ENCODE measurements at places on chromosomes 12 and 14. TPM values are rescaled to one million over a fixed set of nuclear protein-coding genes. Genes with fewer than 3 reads are reported as not detected.

DBX2 gene
- not detected for total RNA-seq

KRT74 gene
- not detected for total RNA-seq

AVPR1A gene
- total RNA-seq = not detected

SYCP3 gene
- not detected for total RNA-seq

B4GALNT1 gene
- 66.6 TPM for total RNA-seq

TRMT61A gene
- 14.4 TPM for total RNA-seq

WNT1 gene
- not detected for total RNA-seq

SLC17A8 gene
- not detected for total RNA-seq

TMEM63C gene
- total RNA-seq = 0.57 TPM

A2ML1 gene
- total RNA-seq = not detected

ABCB9 gene
- 4.8 TPM for total RNA-seq

KCNC2 gene
- total RNA-seq = not detected

GRCh38 chr12:116689979-116690744 is 47.7 kb downstream of the SPRING1 start:
- no peak for DNase-seq

- DNase-seq = no peak
Measured at GRCh38 chr12:1937481-1938224, 19.2 kb upstream of the CACNA2D4 start.

- DNase-seq = no peak
Measured at GRCh38 chr12:131135786-131136538, 182.3 kb downstream of the ADGRD1 start.

DNA sequence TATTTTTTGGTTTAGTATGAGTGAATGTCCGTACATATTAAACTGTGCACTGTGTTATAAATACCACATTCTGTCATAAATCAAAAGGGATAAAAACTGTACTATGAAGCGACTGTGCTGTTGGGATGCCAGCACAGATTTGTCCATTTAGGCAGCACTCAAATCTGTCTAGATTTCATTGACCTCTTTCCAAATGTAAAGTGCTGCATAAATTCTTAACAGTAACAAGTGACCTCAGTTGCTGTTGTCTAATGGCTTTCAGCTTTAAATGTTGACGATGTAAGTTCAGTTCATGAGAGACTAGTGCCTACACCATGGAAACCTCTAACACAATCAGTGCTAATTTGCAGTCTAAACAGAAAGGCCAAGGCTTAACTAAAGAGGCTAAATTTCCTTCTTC is 531.4 kb upstream of the LMO3 start:
- DNase-seq = no peak

GRCh38 chr12:47222520-47223030 is 142.8 kb upstream of the AMIGO2 start:
- DNase-seq = no peak

GRCh38 chr12:102504280-102504679 is 23.9 kb upstream of the IGF1 start:
- DNase-seq = no peak

DNA sequence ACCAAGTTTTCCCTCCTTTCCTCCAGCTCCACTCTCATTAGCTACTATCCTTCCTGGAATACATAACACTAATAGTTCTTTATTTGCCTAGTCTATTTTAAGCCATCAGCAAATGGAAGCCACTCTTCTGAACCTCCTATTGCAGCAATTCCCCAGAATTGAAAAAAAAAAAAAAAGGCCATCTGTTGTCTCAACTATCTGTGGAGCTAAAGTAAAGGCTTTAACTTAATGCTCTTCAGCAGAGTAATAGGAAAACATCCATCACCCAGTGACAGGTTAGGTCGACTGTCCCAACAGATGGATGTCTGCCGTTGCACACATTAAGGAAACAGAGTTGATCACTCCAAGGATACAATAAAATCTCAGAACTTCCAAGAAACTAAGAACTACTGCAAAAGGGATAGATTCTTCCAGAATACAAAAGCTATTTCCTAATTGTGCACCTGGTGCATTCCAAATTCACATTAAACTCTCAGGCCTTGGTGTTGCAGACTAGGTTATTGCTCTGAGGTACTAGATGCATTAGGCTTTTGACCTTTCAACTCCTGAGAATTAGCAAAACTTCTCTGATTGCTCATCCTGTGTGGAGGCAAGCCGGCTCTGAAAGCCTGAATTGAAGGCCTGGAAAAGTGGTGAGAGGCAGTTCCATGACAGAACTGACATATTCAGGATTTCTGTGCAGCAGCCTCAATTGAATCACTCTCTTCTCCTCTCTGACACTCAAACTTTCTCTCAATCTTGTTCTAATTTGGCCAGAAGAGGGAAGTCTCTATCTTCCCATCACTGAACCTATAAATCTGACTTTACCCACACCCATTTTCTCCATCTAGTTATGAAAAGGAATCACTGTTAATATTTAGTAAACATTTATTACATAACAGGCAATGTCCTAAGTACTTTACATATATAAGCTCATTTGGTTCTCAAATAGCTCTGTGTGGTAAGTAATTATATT is 238.4 kb upstream of the HMGA2 start:
- DNase-seq = no peak

GRCh38 chr12:10453156-10453555 is at the start of gene KLRC1:
Gene KLRC1 (minus strand): TSS chr12:10453377. CDS start chr12:10451156, 2,221 bp downstream.
- DNase-seq = no peak

GRCh38 chr14:54207075-54207474 is 189.7 kb upstream of the CDKN3 start:
- no peak for DNase-seq

DNA sequence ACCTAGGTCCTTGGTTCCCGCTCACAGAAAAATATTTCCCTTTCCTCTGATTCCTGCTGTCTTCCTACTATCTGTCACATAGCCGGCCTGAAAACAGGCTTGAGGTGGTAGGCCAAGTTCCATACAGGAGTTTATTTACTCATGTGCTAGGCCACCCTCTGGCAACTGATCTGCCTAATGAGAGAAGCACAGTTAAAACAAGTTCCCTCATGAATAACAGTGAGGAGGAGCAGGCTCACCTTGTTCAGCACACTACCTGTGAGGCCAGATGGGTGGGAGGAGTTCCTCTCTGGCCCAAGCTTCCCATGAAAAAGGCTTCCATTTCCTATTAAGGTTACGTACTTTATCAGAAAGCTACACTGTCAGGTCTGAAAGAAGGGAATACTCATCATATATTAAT is 206.0 kb downstream of the MYRFL start:
- DNase-seq = no peak

DNA sequence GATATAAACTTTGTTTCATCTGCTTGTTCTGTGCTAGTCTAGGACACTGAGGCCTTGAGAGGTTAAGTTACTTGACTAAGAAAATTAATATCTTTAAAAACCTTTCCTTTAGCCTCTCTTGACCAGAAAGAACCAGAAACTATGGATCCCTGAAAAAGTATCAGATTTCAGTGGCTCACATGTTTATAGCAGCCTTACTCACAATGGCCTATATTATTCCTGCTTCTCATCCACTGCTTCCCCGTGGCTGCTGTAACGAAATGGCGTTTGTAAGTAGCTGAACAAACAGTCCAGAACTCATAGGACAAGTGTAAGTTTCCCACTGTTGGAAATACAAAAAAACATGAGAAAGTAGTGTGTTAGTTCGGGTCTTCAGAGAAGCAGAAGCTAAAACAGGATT is 3.2 kb upstream of the PYGL start:
- no peak for DNase-seq

DNA sequence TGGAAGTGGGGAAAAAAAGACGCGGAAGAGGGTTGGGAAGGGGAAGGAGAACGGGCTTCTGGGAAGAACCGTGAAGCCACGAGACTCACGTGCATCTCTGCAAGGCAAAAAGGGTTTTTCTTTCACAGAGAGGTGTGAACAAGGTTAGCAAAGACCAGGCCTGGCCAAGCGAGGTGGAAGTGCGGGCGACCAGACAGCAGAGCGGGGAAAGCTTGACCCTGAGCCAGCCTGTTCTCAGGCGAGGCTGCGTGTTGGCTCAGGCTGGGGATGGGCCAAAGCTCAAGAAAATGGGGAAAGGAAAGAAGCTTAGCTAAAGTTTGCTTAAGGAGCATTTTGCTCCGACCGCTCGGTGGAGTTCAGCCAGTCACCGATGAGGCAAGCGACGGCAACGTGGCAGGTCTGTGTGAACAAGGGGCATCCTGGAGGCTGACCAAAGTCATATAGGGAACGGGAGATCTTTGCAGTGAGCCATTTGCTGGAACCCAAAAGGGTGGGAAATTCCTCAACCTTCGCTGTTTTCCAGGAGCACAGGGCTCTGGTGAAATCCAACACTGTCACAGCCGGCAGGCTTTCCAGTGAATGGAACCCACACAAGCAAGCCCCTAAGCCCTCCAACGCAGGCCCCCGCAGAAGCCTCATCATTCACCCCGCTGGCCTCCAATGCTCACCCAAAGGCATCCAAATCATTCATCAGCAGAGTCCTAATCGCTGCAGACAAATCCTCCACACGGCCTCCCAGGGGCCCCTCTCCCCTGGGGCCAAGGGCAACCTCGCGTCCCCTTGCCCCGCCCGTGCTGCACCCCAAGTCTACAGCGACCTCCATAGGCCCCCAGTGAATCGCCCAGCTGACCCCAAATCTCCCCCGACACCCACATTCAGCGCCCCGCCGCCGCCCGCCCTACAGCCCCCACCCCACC is 754 bp downstream of the ZNF605 start:
- DNase-seq = peak; percentile 61

DNA sequence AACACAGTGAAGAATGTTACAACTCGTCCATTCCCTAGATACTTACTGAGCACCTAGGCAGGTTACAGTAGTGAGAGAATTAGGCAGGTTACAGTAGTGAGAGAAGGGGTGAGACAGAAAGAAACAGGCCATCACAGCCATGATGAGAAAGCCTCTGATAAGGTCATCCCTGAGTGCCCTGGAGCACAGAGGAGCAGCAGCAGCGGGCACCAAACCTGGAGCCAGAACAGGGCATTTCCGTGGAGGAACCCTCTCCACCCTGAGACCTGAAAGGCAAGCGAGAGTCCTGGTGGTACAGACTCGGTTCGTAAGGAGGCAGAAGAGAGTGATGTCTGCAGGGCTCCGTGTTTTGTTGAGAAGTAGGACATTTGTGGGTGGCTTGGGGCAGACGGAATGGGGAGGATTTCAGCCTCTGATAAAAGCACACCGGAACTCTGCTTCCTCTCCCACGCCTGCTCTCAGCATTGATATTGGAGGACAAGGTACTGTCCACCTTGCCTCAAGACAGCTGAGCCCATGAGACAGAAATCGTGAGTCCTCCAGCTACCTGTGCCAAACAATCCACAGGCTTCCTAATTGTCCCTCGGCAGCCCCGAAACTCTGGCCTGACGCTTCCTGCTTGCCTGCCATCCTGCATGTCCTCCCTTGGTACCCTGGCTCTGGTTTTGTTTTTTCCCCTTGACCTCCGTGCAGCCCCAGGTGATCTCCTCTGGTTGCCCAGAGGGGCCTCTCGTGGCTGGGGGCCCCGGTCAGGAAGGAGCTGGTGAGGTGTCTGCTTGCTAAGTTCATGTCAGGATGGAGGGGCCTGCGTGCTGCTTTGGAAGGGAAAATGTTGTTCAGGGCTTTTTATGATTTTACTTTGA is 136.1 kb downstream of the GCH1 start:
- no peak for DNase-seq

DNA sequence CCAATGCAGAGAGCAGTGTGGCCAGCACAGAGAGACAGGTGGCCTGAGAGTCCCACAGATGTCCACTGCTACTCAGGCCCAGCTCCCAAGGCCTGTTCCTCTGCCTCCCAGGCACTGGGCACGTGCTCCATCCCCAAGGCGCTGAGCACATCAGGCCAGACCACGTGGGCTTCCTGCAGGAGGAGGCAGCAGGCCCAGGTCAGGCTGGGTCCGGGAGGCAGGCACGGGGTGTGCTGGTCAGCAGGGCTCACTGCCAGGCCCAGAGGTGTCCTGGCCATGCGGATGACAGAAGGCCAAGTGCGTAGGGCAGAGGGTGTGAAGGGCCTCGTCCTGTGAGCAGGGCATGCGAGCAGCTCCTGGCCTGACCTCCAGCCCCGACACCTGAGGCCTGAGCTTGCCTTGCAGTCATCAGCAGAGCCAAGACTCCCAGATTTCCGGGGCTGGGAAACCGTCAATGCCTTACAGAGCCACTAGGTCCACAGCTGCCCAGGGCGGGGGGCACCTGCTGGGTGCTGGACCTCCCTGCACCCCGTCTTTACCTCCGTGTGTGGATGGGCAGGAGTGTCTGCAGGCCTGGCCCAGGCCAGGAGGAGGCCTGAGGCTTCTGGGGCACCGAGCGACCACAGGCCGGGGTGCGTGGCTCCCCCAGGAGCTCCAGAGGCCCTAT is 14.9 kb downstream of the TRMT61A start:
- DNase-seq = no peak

GRCh38 chr12:90244232-90244631 is 535.6 kb upstream of the ATP2B1 start:
- no peak for DNase-seq

- DNase-seq = no peak
Measured at GRCh38 chr14:64937171-64937820, 5.2 kb downstream of the GPX2 start.

- no peak for DNase-seq
Measured at GRCh38 chr12:55716582-55716957, 724 bp downstream of the BLOC1S1 start.

GRCh38 chr14:22822571-22823098 is 7.1 kb upstream of the MRPL52 start:
- DNase-seq = no peak

DNA sequence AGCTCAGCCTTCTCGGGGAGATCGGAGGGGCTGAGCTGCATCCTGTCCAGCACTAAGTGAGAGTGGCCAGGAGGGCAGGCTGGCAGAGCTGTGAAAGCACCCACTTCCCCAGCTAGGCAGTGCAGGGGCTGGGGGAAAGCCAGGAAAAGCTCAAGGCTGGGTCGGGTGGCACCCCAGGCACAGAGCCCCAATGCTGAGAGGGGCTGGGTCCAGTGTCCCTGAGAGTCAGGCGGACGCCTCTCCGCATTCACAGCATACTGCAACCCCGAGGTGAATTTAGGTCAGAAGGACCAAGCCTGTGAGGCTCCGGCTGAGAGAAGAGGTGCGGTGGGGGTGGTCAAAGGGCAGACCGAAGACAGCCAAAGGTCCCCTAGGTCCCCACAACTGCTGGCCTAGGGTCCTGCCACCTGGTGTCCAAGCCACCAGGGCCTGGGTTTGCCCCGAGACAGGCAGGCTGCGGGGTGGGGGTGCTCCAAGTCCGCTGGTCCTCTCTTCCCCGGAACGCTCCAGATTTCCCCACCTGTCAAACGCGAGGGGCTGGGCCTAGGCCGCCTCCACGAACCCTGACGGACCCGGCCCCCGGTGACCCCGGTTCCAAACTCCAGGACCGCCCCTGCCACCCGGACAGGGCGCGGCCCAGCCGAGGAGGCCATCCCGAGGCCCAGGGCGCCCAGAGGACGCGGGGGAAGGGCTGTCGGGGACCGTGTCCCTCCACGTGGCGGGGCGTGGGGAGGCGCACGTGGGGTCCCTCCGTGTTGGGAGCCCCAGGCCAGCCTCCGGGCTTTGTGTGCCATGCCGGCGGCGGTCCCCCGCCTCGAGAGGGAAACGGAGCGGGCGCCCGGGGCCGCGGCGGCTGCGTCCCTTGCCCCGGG is 527 bp downstream of the CAMKK2 start:
- DNase-seq = peak; percentile 29
